ENCODE measurements at places on chromosomes 1 and 21.

DNA sequence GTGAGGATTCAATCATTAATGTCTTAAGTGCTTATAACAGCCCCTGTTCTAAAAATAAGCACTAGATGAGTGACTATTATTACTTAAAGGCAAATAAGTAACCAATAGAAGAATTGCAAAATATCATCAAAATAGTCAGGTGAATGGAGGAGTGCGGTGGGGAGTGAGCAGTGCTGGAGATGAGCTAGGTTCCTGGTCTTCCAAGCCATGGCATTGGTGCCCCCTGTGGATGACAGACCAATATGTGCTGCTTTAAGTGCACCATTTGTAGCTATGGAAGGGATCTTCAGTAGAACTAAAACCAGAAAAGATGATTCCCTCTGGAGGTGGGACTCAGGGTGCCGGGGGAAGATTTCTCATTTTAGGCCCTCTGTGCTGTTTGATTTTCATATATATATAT is 46.1 kb upstream of the SLC30A1 start:
- DNase-seq = no peak

- DNase-seq = no peak
Observed at GRCh38 chr1:223718850-223719249, 6.5 kb downstream of the CAPN2 start.

GRCh38 chr1:31122101-31122735 is 56.7 kb upstream of the PUM1 start:
- DNase-seq = no peak

DNA sequence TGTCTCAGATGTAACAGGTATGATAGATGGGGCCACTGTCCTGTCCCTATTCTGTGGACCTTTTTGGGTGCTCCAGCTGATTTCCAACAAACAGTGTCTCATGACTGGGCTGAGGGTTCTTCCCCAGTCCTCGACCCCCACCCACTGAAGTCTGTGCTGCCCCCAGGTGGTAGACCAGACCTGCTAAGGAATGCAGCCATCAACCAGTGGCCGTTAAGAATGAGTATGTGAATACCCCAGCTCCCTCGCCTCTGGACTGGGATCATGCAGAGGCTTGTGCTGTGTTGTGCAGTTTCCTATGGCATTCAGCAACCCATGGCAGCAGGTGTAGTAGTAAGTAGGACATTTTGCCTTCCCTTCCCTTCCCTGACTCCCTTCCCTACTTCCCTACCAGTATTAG is 183.1 kb upstream of the KAZN start:
- peak; percentile 18 for DNase-seq

- DNase-seq = no peak
Observed at GRCh38 chr1:80778094-80778840, 1022.5 kb upstream of the ADGRL2 start.

- DNase-seq = no peak
Observed at GRCh38 chr1:32179193-32179442, 357 bp upstream of the TXLNA start.

DNA sequence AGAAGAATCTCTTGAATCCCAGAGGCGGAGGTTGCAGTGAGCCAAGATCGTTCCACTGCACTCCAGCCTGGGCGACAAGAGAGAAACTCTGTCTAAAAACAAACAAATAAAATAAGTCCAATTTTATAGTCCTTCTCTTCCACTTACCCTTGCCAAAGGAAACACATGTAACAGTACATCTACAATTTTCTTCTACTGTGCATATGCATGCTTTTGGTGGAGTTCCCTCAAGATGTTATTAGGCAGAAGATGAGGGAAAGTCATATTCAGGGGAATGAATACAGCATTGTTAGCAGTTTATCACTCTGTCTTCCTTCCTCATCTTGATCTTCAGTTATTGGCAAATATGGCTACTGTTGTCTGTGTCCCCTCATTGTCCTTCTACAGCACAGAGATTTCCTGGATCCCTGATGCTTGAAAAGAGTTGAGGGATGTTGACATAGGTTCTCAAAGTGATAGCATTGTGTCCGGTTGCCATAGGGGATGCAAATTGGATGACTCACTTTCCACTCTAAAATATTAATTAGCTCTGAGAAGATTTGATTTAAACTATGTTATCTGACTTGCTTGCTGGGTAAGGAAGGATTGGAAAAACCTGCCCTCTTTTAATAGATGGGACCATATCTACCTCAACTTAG is 1173.6 kb downstream of the KCNT2 start:
- DNase-seq = no peak

GRCh38 chr21:33562389-33562788 is 19.6 kb downstream of the SON start:
- DNase-seq = no peak

DNA sequence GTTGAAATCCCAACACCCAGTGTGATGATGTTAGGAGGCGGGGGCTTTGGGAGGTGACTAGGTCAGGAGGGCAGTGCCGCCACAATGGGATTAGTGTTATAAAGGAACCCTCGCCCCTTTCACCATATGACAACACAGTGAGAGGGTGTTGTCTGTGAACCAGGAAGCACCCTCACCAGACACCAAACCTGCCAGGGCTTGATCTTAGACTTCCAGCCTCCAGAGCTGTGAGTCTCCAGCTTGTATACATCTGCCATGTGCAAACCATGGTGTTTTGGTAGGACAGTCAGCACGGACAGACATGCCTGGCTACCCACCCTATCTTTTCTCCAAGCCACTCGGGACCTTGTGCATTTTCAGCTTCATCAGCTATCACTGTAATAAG is 4.0 kb downstream of the TRIM11 start:
- DNase-seq = no peak

- DNase-seq = no peak
Observed at GRCh38 chr1:181855380-181855779, 206.1 kb downstream of the ZNF648 start.

GRCh38 chr1:51621161-51621560 is 4.3 kb downstream of the OSBPL9 start:
- no peak for DNase-seq

DNA sequence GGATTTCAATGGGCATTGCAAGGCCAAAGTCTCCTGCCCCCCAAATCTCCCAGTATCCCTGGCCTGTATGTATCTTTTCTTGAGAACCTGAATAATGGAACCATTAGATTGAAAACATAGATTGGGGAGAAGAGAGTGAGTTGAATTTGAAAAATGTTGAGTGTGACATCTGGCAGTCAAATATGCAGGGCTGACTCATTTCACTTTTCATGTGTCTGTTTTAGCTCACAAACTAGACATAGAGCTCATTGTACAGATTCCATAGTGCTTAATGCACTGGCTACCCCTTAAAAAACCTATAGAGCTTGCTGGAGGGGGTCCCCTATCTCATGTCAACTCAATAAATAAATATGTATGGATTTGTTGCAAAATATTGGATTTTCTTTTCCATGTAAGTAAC is 30.8 kb downstream of the DDR2 start:
- DNase-seq = no peak

DNA sequence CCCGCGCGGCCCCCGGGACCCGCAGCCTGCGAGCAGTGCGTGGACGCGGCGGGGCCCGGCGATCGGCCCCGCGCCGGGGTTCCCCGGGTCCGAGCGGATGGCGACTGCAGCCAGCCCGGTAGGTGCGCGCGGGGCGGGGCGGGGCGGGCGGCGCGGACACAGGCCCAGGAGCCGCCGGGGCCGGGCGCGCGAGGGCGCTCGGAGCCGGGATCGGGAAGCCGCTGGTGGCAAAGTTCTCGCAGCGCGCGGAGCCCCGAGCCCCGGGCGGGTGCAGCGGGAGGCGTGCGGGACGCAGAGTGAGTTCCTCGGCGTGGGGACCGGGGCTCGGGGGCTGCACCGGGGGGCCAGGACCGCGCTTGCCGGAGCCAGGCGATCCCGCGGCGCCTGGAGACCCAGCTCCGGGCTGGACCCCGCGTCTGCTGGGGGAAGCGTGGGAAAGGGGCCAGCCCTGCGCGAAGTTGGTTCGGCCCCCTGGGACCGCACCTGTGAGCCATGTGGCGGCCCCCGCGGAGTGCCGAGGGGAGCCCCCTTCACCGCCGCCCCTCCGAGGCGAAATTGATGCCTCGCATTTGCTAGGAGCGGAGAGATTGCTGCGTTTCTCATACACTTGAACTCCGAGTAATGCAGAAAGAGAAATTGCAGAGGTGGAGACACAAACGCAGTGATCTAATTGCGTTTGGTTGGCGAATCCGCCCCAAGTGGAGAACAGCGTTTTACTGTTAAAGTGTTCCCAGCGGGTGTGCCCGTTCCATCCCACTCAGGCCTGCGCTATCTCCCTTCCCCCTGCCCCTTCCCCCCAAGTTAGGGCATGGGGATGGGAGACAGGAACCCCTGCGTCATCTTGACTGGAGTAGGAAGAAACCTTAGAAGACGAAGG is 228.9 kb upstream of the TMEM51 start:
- DNase-seq = no peak

- DNase-seq = no peak
Observed at GRCh38 chr1:244980605-244981004, 116.3 kb upstream of the HNRNPU start.

Data from NCI-H1092 (cell line).